ENCODE measurements at places on chromosomes 4 and X.

DNA sequence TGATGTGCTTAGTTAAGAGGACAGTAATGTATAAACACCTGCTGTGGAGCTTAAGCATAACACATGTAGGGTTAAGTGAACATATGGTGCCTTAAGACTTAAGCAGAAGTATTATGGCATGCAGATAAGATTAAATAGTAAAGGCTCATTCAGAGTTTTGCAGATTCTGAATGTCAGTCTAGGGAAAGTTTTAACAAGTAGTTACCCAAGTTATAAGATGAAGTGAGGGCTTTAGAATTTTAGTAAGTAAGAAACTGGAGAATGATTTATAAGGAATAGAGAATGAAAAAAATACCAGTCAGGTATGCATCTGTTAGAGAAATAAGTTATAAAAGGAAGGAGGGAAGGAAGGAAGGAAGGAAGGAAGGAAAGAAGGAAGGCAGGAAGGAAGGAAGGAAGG, 902.1 kb downstream of the TRAM1L1 start:
- H3K27me3 ChIP-seq = no peaks in the 10 kb centered on the region
- no peaks in the 10 kb centered on the region for H3K4me1 ChIP-seq
- H3K27ac ChIP-seq = no peak overlapping the region
- no peak for DNase-seq

GRCh38 chrX:9794495-9794894, 8.3 kb downstream of the SHROOM2 start:
- peaks cover 4% of the 10 kb centered on the region for H3K27me3 ChIP-seq
- no peak for DNase-seq
- H3K4me3 ChIP-seq = no peak overlapping the region
- no peaks in the 10 kb centered on the region for H3K4me1 ChIP-seq
- H3K27ac ChIP-seq = no peak overlapping the region

- H3K4me1 ChIP-seq = no peaks in the 10 kb centered on the region
- no peak for DNase-seq
- H3K4me3 ChIP-seq = no peak overlapping the region
- no peaks in the 10 kb centered on the region for H3K36me3 ChIP-seq
- H3K27ac ChIP-seq = no peak overlapping the region
Observed at GRCh38 chr4:7354927-7355326, 79.8 kb downstream of the PSAPL1 start.

GRCh38 chr4:172830295-172830764, 338.3 kb upstream of the GALNT7 start:
- H3K4me3 ChIP-seq = no peak overlapping the region
- no peak for DNase-seq
- H3K27me3 ChIP-seq = no peaks in the 10 kb centered on the region
- H3K4me1 ChIP-seq = no peaks in the 10 kb centered on the region

- no peaks in the 10 kb centered on the region for H3K27me3 ChIP-seq
- no peaks in the 10 kb centered on the region for H3K36me3 ChIP-seq
- no peak overlapping the region for H3K4me3 ChIP-seq
- no peak overlapping the region for H3K27ac ChIP-seq
- H3K4me1 ChIP-seq = no peaks in the 10 kb centered on the region
- no peak for DNase-seq
Observed at GRCh38 chr4:174066611-174067205, 216.8 kb downstream of the FBXO8 start.

DNA sequence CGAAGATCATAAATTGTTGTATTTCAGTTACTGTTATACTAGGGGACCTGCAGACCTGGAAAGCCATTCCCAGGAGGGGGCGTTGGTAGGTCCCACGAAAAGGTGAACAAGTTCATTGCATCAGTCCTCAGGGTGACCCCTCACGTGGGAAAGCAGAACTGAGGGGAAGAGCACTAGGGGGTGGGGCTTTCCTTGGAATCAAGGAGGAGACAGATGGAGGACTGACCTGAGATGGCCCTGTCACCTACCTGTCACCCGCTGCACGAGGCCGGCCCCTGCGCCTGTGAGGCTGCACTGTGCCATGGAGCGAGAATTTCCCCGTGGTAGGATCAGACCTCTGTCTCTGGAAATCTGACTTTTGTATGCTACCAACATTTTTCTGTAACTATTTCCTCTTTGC, 41.8 kb upstream of the CLDN24 start:
- no peaks in the 10 kb centered on the region for H3K36me3 ChIP-seq
- no peaks in the 10 kb centered on the region for H3K27me3 ChIP-seq
- DNase-seq = no peak
- H3K4me3 ChIP-seq = no peak overlapping the region
- H3K27ac ChIP-seq = no peak overlapping the region
